ENCODE measurements at places on chromosomes 4 and X. TPM values are rescaled to one million over a fixed set of nuclear protein-coding genes. Genes with fewer than 3 reads are reported as not detected.
A peak's percentile ranks its signal among the peaks of the same experiment; 100 is the strongest.

LUZP4 gene
- not detected for total RNA-seq

KCNE5 gene
- 2.6 TPM for total RNA-seq

FGFBP2 gene
- total RNA-seq, result not detected

ESX1 gene
- total RNA-seq, result not detected

ARHGAP36 gene
- not detected for total RNA-seq

ATP2B3 gene
- total RNA-seq, result 0.83 TPM

PRR32 gene
- total RNA-seq, result not detected

DNA sequence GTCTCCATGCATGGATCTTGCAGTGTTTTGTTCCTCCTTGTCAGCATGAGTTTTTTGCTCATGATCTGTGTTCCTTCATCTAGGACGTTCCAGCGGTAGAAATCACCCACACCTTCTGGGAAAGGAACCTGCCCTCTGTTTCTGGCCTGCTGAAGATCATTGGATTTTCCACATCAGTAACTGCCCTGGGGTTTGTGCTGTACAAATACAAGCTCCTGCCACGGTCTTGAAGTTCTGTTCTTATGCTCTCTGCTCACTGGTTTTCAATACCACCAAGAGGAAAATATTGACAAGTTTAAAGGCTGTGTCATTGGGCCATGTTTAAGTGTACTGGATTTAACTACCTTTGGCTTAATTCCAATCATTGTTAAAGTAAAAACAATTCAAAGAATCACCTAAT, 88.2 kb downstream of the MAOA start:
- H3K27me3 ChIP-seq, result no peaks in the 10 kb centered on the region
- H3K36me3 ChIP-seq, result no peaks in the 10 kb centered on the region
- DNase-seq, result no peak
- peaks cover 4% of the 10 kb centered on the region for H3K4me1 ChIP-seq
- H3K4me3 ChIP-seq, result no peak overlapping the region
- H3K27ac ChIP-seq, result no peak overlapping the region

GRCh38 chr4:6733358-6734164, 17.6 kb downstream of the BLOC1S4 start:
- H3K27me3 ChIP-seq, result no peaks in the 10 kb centered on the region
- H3K36me3 ChIP-seq, result no peaks in the 10 kb centered on the region
- no peak overlapping the region for H3K27ac ChIP-seq
- no peak for DNase-seq
- H3K4me1 ChIP-seq, result peaks cover 2% of the 10 kb centered on the region

DNA sequence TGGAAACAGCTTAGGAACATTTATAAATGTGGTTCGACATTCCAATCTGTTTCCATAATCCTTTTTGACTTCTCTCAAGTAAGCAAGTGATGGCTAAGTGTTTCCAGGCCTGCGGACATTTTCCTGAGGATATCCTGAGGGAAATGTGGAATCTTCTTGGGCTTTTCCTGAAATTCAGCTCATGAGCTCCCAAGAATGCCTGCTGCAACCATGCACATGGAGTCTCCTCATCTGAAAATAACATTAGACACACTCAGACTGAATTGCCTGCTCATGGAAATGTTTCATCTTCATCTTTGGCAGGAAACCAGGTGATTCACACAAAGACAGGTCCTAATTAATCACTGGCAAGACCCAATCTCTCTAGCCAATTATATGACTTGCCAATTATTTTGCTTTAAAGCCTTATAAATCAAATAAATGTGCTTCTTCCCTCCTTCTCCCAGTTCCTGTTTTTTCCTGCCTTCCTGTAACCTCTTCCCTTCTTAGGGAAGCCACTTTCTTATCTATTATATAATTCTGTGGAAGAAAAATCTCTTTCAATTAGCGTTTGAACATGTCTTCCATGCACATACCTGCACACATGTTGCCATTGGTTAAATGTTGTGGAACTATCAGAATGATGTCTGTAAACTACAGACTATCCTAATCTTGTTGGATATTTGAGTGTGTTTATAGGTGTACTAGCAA, 104.6 kb upstream of the MXRA5 start:
- peak overlapping the region; percentile 52 for H3K27ac ChIP-seq
- no peak for DNase-seq
- no peaks in the 10 kb centered on the region for H3K36me3 ChIP-seq
- H3K27me3 ChIP-seq, result no peaks in the 10 kb centered on the region
- H3K4me1 ChIP-seq, result peaks cover 11% of the 10 kb centered on the region

- H3K4me1 ChIP-seq, result peaks cover 17% of the 10 kb centered on the region
- no peaks in the 10 kb centered on the region for H3K36me3 ChIP-seq
- H3K4me3 ChIP-seq, result no peak overlapping the region
- H3K27ac ChIP-seq, result no peak overlapping the region
- peaks cover 5% of the 10 kb centered on the region for H3K27me3 ChIP-seq
- DNase-seq, result no peak
Measured at GRCh38 chr4:147040874-147041273, 95.2 kb upstream of the TTC29 start.

DNA sequence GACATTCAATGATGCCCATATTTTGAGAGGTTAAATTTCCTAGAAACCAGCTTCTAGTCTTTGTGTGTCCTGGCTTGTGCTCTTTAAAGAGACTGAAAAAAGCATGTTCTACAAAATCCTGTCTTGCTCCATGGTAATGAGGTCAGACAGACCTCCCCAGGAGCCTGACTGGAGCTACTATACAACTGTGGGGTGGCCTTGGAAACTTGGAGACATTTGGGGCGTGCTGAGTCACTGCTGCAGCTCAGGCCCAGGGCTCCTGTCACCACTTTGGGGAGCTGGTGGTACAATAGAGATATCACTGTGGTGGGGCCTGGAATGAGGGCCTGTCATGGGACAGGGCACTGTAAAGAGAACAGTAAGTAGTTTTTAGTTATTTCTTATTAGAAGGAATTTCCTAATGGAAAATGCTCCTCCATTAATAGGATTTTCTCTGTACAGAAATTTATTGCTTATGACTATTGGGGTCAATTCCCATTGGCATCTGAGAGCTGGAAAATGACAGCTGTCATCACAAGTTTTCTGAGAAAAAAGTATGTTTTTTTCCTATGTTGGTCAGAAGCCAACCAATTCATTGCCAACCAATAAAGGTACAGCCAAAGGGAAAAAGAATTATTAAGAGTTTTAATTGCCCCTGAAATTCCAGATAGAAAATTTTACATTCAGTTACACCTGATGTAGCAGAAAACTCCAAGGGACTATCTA, 207.4 kb upstream of the JADE1 start:
- no peaks in the 10 kb centered on the region for H3K27me3 ChIP-seq
- DNase-seq, result no peak
- peak overlapping the region; percentile 87 for H3K27ac ChIP-seq
- H3K4me1 ChIP-seq, result peaks cover 71% of the 10 kb centered on the region
- H3K36me3 ChIP-seq, result no peaks in the 10 kb centered on the region

GRCh38 chr4:8118035-8118434, 40.6 kb downstream of the ABLIM2 start:
- no peak for DNase-seq
- H3K4me3 ChIP-seq, result no peak overlapping the region
- no peak overlapping the region for H3K27ac ChIP-seq
- H3K4me1 ChIP-seq, result peaks cover 18% of the 10 kb centered on the region

DNA sequence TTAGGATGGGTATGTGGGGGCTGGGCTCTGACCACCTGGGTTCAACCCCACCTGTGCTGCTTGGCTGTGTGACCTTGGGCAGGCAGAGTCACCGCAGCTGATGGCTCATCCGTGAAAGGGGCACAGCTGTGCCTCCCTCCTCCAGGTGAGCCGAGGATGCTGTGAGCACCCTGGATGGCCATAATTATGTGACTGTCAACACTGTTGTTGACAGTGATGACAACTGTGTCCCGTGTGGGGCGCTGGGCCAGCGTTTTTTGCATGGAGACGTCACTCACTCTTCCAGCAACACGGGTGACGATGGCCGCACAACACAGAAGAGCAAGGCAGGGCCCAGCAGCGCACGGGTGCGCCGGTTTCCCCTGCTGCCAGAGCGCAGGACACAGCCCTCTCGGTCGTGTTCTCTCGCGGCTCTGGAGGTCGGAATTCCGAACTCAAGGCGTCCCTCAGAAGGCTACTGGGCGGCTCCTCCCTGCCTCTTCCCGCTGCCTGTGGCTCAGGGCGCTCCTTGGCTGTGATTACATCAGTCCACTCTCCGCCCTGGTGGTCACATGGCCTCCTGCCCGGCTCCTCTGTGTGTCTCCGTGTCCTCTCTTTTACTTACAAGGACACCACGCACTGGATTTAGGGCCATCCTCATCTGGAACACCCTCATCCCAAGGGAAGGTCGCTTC, 1.3 kb downstream of the SH3TC1 start:
- no peaks in the 10 kb centered on the region for H3K36me3 ChIP-seq
- peaks cover 61% of the 10 kb centered on the region for H3K4me1 ChIP-seq
- peak overlapping the region; percentile 79 for H3K27ac ChIP-seq
- DNase-seq, result no peak
- H3K4me3 ChIP-seq, result peak overlapping the region; percentile 26

- no peak for DNase-seq
- no peaks in the 10 kb centered on the region for H3K36me3 ChIP-seq
- no peaks in the 10 kb centered on the region for H3K27me3 ChIP-seq
- H3K27ac ChIP-seq, result no peak overlapping the region
- H3K4me1 ChIP-seq, result no peaks in the 10 kb centered on the region
Measured at GRCh38 chr4:184598753-184599491, 50.3 kb downstream of the CASP3 start.

DNA sequence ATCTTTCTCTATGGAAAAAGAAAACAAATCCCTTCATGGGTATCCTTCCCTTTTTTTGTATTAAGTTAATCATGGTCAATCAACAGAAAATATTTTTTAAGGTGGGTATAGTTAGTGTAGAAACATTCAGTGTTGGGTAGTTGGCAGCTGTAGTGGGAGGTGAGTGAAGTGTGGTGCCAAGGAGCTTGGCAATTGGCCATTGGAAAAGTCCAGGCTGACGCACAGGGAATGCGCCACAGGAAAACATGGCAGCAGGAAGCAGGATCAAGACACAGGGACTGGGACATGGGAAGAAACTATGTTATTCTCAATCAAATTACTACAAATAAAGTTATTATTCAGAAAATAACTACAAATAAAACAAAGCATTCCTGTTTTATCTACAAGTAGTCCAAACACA, 20.0 kb downstream of the PALLD start:
- no peaks in the 10 kb centered on the region for H3K27me3 ChIP-seq
- H3K4me1 ChIP-seq, result peaks cover 14% of the 10 kb centered on the region
- H3K27ac ChIP-seq, result no peak overlapping the region
- no peak overlapping the region for H3K4me3 ChIP-seq
- H3K36me3 ChIP-seq, result no peaks in the 10 kb centered on the region
- no peak for DNase-seq

DNA sequence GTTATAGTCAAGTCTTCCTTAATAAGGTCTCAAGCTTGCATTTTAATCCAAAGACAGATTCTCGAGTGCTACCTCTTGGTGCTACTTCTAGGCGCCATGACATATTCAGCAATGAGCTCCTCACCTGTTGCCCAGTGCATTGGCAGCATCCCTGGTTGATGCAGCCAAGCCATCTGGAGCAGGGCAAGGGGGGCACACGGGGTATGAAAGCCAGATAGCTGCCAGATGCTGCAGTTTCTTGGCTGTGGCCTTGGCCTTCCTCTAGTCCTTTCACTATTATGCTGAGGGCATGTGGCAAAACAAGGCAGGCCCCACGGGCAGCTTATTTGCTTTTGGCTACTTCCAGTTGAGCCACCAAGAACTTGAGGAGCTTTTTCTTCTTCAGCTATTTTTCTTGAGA, 168.6 kb upstream of the PGRMC2 start:
- no peak for DNase-seq
- no peaks in the 10 kb centered on the region for H3K36me3 ChIP-seq
- H3K4me1 ChIP-seq, result peaks cover 10% of the 10 kb centered on the region
- H3K27me3 ChIP-seq, result peaks cover 4% of the 10 kb centered on the region
- H3K4me3 ChIP-seq, result no peak overlapping the region

DNA sequence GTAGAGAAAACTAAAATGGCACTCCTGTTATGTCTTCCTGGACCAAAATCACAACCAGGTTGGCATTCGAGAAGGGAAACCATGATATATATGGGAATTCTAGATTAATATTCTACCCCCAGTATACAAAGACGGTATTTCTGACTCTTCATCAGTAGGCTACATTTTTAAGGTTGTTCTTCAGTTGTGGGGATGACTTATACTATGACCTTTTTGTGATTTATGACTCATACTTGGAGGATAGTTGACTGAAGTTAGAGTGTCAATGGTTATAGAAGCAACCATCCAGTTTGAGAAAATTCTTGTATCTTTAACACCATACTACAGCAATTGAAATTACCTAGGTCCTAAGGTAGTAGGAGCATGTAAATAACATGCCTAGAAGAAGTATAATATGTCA, 49.8 kb upstream of the CYSLTR1 start:
- H3K36me3 ChIP-seq, result no peaks in the 10 kb centered on the region
- peaks cover 6% of the 10 kb centered on the region for H3K4me1 ChIP-seq
- H3K4me3 ChIP-seq, result no peak overlapping the region
- no peak overlapping the region for H3K27ac ChIP-seq

GRCh38 chr4:52853351-52853750, 8.8 kb upstream of the RASL11B start:
- no peak for DNase-seq
- H3K4me1 ChIP-seq, result peaks cover 42% of the 10 kb centered on the region
- peak overlapping the region; percentile 74 for H3K27ac ChIP-seq
- H3K4me3 ChIP-seq, result no peak overlapping the region
- no peaks in the 10 kb centered on the region for H3K27me3 ChIP-seq

DNA sequence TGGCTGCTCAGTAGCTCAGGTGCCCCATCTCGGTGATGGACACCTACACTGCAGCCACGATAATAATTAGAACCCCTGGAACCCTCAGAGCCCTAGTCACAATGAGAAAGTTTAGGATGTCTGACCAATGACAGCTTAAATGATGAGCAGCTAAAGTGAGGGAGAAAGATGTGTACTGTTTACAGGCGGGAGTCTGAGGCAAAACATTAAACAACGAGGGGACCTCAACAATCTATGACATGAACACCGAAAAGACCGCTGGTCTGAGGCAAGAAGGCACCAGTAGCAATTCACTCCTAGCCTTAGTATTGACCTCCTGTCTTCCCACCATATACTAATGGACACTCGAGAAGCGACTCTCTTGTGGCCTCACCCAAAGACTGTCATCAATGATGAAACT, 369.5 kb upstream of the SMIM31 start:
- peaks cover 8% of the 10 kb centered on the region for H3K4me1 ChIP-seq
- no peak for DNase-seq
- peaks cover 78% of the 10 kb centered on the region for H3K27me3 ChIP-seq
- H3K4me3 ChIP-seq, result peak overlapping the region; percentile 7
- no peaks in the 10 kb centered on the region for H3K36me3 ChIP-seq

GRCh38 chr4:120218981-120219380, 152.3 kb upstream of the MAD2L1 start:
- H3K36me3 ChIP-seq, result peaks cover 15% of the 10 kb centered on the region
- no peak overlapping the region for H3K4me3 ChIP-seq
- DNase-seq, result no peak
- no peak overlapping the region for H3K27ac ChIP-seq
- no peaks in the 10 kb centered on the region for H3K4me1 ChIP-seq
- no peaks in the 10 kb centered on the region for H3K27me3 ChIP-seq

- no peaks in the 10 kb centered on the region for H3K36me3 ChIP-seq
- no peak for DNase-seq
- H3K4me1 ChIP-seq, result peaks cover 2% of the 10 kb centered on the region
- H3K27ac ChIP-seq, result no peak overlapping the region
- no peaks in the 10 kb centered on the region for H3K27me3 ChIP-seq
Measured at GRCh38 chr4:40340030-40340429, 4.9 kb downstream of the CHRNA9 start.

All from mesothelial cell of epicardium (in vitro differentiated cells).